ENCODE measurements at places on chromosomes 7 and 10. TPM values are rescaled to one million over a fixed set of nuclear protein-coding genes. Genes with fewer than 3 reads are reported as not detected.

The IL2RA gene
- not detected for total RNA-seq

The NUTM2A gene
- 0.07 TPM for total RNA-seq

The LEP gene
- total RNA-seq = not detected

The RTKN2 gene
- 0.49 TPM for total RNA-seq

The HYAL4 gene
- total RNA-seq = 0.20 TPM

Measured in pulmonary artery endothelial cell (primary cell).